ENCODE measurements at places on chromosomes 6 and 20.

DNA sequence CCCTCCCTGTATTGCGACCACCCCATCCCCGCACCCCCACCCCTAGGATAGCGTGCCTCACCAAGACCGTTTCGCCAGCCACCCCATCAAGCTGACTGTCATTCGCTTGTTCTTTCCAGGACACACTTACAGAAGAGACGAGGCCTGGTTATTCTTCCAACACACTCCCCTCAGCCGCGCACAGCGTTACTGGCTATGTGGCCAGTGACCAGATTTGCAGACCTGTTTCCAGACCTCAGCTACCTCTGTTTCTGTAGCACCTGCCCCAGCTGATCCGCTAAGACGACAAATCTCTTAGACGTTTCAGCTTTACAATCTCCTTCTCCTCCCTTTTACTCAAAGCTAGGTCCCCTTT lies 26.1 kb downstream of the HLA-F start:
- no peak for DNase-seq

DNA sequence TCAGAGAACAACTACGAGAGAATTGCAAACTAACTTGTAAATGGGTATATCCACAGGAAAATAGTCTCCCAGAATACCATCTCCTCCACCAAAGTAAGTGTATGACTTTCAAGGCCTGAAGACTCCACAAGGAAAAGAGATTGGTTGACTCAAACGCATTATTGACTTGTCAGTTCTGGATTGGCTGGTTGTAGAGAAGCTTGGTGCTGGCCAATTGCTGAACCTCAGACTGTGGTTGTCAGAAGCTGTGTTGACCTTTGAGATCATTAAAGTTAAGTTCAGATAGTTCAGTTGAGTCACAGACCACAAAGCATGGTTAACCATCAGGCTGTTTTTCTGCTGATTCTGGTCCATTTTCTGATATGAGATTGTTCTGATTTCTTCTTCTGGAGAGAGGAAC lies 388.3 kb downstream of the BMP2 start:
- DNase-seq = no peak

DNA sequence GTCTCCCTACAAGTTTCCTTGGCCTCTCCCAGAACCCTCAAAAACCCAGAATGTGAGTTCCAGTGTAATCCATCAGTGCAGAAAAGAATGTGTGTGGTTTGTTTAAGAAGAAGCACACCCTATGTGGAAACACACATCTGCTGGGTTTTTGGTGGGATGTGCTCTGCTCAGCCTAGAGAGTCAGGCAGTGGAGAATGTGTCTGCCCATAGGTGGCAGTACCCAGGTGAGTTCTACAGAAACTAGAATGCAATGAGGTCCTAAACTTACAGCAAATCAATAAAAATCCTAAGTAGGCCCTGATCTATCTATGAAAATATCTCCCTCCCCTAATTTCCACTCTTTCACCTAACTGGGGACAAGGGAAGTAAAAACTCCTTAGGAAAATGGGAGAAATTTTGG lies 437.3 kb downstream of the DHX35 start:
- no peak for DNase-seq

DNA sequence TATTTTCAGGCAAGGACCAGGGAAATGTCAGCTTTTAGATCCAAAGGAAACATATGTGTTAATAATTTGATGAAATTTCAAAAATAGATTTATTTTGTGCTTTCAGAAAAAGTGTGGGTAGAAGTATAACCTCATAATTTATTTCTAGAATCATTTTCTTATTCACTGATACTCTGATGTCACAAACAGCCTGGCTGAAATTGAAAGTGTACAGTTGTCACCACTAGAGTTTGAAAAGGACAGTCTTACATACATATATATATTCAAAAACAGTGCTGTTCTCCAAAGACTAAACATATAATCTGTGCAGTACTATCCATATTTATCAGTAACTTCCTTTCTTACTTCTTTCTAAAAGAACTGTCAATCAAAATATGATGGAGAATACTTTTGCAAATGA lies 254.4 kb upstream of the KCNQ5 start:
- no peak for DNase-seq

- DNase-seq = no peak
These were observed 12.7 kb upstream of the GSTA3 start for GRCh38 chr6:52922161-52922560.

- no peak for DNase-seq
These were observed 10.9 kb downstream of the SLC32A1 start for GRCh38 chr20:38735172-38735571.

- DNase-seq = peak; percentile 21
These were observed 187.5 kb upstream of the PDE10A start for GRCh38 chr6:165850434-165851019.

DNA sequence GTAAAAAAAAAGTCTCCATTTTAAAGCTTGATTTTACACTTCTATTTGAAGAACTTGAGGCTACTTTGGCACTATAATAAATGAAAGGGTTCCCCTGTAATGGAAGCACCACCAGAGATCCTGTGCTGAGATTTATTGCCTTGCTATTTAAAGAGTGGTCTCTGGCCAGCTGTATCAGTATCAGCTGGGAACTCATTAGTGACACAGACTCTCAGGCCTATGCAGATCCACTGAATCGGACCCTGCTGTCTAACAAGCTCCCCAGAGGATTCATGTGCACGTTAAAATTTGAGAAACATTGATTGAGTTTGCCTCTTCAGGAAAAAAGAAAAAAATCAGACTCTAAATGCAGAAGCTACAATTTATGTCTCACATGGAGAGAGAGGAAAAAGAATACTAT lies 299.9 kb upstream of the BMP2 start:
- no peak for DNase-seq

- no peak for DNase-seq
These were observed 102.2 kb downstream of the DOK5 start for GRCh38 chr20:54577637-54578036.

DNA sequence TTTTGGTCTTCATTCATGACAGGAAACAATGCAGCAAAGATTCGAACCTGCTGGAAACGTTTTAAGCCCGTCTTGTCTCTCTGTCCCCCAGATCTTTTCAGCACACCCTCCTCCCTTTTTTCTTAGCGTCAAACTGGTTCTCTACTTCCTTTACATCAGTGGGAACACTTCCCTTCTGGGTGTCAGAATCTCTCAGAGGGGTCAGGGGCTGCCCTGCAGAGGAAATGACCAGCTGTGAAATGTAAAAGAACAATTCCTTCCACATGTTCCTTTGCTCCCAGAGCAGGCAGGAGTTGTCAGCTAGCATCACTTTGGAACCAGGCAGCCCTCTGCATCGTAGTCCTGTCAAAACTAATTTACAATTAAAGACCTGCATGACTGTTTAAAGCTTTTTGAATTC lies 619.0 kb downstream of the TFAP2A start:
- no peak for DNase-seq

DNA sequence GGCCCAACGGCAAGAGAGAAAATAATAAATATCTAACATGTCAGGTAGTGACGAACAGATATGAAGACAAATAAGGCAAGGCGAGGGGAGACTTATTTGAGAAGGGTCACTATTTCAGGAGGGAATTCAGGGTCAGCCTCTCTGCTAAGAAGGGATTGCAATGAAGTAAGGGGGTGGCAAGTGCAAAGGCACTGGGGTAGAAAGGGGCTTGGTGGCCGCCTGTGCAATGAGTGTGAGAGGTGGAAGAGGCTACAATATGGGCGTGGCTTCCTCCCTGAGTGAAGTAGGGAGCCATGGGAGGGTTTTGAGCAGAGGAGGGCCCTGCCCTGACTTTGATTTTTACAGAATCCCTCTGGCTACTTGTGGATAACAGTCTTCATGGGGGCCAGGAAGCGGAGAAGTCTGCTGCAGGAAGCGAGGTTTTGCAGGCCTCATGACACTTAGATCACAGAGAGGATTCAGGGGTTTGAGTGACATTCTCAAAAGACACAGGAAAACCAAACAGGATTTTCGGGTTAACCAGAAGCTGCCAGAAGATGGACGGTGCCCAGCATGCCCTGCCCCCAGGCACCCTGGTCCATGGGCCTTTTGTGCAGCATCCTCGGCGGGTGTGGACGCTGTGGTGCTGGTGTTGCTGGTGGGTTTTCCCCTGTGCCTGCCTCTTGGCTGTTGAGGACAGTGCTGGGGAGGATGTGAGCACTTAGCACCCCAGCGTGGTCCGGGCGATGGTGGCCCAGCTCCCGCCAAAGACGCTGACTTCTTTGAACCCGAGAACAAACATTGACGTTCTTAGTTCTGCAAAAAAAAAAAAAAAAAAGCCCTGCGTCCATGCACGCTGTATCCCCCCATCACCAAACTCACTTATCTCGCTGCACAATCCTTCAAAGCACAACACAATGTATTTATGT lies 124.2 kb upstream of the PTPN1 start:
- peak; percentile 7 for DNase-seq

DNA sequence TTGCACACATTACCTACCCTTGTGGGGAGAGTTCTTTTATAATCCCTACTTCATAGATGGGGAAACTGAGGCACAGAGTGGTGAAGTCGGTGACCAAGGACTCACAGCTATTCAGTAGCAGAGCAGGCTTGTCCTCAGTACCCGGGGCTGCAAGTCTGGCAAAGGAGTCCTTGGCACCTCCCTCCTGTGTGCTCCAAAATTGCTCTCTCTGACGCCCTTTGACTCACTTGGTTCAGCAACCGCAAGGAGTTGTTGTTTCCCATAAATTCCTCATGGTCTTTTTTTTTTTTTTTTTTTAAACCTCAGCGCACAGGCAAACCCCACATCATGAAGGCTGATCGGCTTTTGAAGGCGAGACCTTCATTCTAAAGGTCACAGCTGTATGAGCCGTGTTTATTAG lies 143.2 kb downstream of the CEBPB start:
- DNase-seq = no peak

DNA sequence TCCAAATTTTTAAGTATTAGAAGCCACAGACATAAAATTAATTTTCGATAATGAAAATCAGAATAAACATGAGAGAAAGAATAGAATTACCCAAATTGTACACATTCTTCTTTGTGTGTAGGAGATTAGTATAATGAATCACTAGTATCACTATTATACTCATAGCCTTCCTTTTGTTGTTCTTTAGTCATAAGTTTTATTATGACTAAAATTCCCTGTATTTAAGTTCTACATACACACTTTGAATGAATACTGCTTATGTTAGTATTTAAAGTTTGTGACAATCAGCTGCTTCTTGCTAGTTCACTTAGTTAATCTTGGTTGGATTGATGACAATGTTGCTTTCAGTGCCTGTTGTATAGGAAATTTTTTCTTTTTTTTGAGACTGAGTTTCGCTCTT lies 72.7 kb downstream of the CCDC170 start:
- DNase-seq = no peak

DNA sequence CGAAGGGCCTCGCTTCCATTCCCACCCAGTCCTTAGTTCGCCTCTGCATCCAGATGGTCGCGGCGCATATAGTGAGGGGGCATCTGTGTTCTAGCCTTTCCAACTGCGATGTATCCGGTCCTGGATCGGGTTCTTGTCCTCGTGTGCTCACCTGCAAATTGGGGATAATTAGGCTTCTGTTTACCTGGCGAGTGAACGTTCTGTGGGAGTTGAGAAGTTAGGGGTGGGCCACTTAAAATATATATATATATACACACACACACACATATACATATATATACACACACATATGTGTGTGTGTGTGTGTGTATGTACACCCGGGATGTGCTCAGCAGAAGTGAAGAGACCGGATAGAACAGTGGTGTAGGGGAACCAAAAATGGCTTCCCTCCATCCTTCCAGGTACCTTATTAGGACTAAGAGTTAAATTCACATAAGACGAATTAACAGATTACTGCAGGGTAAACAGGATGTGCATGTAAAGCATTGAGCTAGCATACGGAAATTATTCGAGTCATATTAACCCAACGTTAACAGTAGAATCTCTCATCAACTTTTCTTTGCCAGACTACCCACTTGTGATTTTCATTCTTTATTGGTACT lies 537 bp downstream of the CSTF1 start:
- DNase-seq = no peak

GRCh38 chr20:1563598-1563997 lies 6.1 kb upstream of the SIRPD start:
- no peak for DNase-seq

GRCh38 chr6:17483391-17484016 lies 90.1 kb downstream of the CAP2 start:
- DNase-seq = no peak

DNA sequence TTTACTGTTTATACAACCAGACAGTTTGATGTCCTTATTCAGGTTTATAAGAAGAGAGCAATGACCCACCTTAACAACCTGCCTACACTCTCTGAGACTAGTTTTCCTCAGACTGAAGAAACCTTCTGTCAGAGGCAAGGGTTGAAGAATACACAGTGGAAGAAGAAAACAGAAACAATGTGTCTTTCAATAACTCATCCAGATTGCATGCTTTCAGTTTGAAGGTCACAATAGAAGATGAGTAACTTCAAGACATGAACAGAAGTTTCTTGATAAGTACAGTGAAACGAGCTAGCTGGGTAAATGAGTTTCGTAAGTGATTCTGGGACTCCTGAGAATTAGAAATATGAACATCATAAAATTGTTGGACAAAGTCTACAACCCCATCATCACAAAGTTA lies 141.7 kb downstream of the STXBP5 start:
- DNase-seq = no peak

GRCh38 chr6:15246217-15246665 lies 372 bp downstream of the JARID2 start:
- DNase-seq = no peak

- DNase-seq = no peak
These were observed 6.2 kb downstream of the VEGFA start for GRCh38 chr6:43776115-43776798.

DNA sequence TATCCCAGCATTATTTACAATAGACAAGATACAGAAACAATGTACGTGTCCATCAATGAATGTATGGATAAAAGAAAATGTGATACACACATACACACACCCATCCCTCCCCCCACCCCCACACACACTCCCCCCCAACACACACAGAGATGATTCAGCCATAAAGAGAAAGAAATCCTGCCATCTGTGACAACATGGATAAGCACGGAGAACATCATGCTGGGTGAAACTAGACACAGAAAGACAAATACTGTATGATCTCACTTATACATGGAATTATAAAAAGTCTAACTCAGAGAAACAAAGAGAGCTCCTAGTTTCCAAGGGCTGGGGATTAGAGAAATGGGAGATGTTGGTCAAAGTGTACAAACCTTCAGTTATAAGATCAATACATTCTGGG lies 104.8 kb upstream of the LY86 start:
- DNase-seq = no peak

DNA sequence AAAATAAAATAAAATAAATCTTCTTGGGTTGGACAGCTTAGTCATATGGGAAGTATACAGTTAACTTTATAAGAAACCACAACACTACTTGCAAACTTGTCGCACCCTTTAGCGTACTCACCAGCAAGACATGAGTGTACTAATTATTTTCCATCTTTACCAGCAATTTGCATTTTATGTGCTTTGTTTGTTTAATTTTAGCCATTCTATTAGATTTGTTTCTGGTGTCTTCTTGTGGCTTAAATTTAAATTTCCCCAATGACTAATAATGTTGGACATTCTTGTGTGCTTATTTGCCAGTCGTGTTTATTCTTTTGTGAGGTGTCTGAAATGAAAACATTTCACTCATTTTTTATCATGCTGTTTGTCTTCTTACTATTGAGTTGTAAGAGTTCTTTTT lies 1172.2 kb upstream of the CITED2 start:
- DNase-seq = no peak

GRCh38 chr20:24518515-24518914 lies 49.1 kb downstream of the SYNDIG1 start:
- DNase-seq = no peak

- DNase-seq = no peak
These were observed 150.8 kb downstream of the SH3BGRL2 start for GRCh38 chr6:79781916-79782315.

- no peak for DNase-seq
These were observed 43.9 kb downstream of the IL20RA start for GRCh38 chr6:137000825-137001224.

GRCh38 chr6:167491438-167492099 lies 166.7 kb downstream of the TTLL2 start:
- DNase-seq = no peak

- DNase-seq = no peak
These were observed 23.4 kb downstream of the KCNQ2 start for GRCh38 chr20:63449025-63449424.

Data from activated T-helper 9 cell treated with anti-CD3 and anti-CD28 coated beads, Interleukin-2, amount 50 U/mL, for 16 hours (primary cell).